A549 treated with Hydrocortisone at 1 μM for 4 hours (cell line): ENCODE measurements at places on chromosomes 5 and 9. TPM values are rescaled to one million over a fixed set of nuclear protein-coding genes. Genes with fewer than 3 reads are reported as not detected.

ROPN1L gene
- total RNA-seq, result 1.8 to 2.3 TPM (median 1.9 TPM) in 5 replicates

MARCOL gene
- not detected in 5 replicates for total RNA-seq

ADRB2 gene
- total RNA-seq, result 0.97 to 1.6 TPM (median 1.0 TPM) in 5 replicates

LARP1 gene
- 111 to 171 TPM (median 128 TPM) in 5 replicates for total RNA-seq
